ENCODE measurements at places on chromosomes 2 and 18.

GRCh38 chr2:24485197-24485596 lies 5.9 kb upstream of the NCOA1 start:
- DNase-seq: no peak

- DNase-seq: no peak
Observed at GRCh38 chr18:23588836-23589560, 2.7 kb upstream of the NPC1 start.

- no peak for DNase-seq
Observed at GRCh38 chr2:25275575-25275965, 66.2 kb downstream of the DNMT3A start.

DNA sequence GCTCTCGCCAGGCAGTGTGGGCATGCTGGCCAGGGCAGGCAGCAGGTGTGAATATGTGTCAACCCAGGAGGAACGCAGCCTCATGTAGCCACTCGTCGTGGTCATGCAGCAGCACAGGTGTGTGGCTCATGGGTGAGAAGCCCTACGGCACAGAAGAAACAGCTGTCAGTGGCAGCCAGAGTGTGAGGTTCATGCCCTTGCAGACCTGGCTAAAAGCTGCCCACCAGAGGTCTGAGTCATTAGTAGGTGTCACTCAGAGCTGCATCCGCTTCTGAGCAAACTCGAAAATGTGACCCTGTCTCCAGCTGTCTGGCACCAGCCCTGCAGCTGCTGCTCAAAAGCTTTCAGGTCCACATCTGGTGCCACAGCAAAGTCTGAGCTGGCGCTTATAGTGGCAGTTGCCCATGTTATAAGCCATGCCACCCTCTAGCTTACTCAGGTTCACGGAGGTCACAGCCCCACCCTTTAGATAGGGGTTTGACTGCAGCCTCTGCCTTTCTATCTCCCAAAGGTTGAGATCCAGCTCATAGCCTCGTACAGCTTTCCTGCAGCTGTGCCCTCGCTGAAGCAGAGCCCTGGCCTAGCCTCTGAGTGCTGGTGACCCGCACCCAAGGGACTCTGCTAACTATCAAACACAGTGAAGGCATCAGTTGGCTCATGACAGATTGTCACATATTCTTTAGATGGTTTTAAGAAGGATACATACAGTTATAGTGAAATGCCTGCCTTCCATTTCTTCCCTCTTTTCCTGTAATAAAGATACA lies 195.0 kb downstream of the CCDC102B start:
- DNase-seq: peak; percentile 48
